ENCODE measurements at places on chromosomes 16 and 17. TPM values are rescaled to one million over a fixed set of nuclear protein-coding genes. Genes with fewer than 3 reads are reported as not detected.
A peak's percentile ranks its signal among the peaks of the same experiment; 100 is the strongest.

The LRRC46 gene
- polyA plus RNA-seq, result 2.8 TPM

The TMEM238L gene
- 3.3 TPM for polyA plus RNA-seq

- DNase-seq, result peak; percentile 50
Observed at GRCh38 chr16:56370875-56371659, 54.3 kb downstream of the AMFR start.

DNA sequence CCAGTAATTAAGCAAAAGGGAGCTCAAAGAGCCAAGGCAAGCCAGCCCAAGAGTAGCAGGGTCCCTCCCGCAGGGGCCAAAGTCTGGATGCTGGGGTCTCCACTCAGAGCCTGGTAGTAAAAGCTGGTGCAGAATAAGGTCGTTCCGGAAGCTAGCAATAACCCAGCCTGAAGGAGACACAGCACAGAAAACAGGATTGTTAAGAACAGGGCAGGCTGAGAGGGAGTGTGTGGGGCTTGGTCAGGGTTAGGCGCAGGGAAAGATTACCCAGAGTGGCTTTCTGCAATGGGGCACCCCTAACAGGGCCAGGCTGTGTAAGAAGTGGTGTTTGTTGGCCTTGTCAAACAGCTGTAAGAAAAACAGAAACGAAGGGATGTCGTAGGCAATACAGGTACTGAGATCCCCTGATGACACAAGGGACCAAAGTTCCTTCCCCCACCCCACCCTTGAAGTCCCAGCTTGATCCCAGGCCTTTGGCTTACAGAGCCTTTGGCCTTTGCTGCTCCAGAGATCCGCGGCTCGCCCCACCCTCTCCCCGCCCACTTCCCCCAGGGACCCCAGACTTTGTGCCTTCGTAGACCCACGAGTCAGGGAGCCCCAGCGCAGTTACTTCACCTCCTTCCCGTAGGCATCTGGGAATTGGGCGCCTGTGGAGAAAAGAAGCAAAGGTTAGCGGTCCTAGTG, 712 bp downstream of the TMEM256 start:
- no peak for DNase-seq

- DNase-seq, result no peak
Observed at GRCh38 chr17:76901542-76902197, 33.5 kb downstream of the MGAT5B start.

DNA sequence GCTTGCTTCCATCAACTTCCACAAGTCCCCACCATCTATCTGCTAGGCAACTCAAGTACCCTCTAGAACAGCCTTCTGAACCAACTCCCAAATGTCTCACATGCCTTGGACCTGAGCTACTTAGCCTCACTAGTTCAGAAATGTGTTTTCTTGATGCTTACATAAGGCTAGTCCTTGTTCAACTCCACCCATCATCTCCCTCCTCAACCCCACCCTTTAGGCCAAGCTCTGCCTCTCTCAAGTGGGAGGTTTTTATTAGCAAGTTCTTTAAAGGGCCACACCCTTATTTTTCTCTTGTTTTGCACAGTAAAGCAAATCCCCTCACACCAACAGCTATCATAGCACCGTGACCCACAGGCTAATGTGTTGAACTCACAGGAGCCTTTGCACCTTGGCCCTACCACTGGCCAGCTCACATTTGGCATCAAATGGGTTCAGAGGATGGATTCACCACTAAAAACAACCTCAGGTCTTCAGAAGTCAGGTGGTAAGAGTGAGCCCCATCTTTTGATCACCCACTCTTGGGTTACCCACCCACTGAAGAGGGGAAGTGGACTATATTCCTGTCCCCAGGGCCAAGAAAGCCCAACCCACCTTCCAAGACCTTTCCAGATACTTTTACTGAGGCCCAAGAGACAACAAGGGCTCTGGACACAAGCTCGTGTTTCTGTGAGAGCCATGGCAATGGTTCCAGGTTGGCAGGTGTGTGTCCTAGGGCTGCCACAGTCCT, 12.2 kb downstream of the PIK3R5 start:
- no peak for DNase-seq

GRCh38 chr16:5633845-5634440, 536.3 kb upstream of the EEF2KMT start:
- DNase-seq, result peak; percentile 34

- no peak for DNase-seq
Observed at GRCh38 chr16:11200592-11200991, 55.4 kb downstream of the SOCS1 start.

DNA sequence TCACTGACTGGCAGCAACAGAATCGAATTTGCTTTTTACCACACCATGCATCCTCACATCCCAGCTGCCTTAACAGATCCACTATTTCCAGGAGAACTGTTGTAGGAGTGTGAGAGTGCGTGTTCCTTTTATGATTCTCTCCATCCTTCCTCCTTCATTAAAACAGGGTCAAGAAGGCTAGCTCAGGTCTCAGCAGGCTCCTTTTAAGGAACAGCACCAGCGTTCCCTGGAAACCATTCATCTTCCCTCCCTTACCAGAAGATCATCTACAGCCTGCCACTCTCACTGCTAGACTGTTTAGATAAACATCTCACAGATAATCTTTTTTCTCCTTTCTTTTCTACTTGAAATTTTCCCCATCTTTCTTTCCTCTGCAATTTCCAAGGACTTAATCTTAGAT, 1531.9 kb upstream of the CDH8 start:
- no peak for DNase-seq

GRCh38 chr16:20903899-20904506, 3.4 kb downstream of the LYRM1 start:
- no peak for DNase-seq
